Cerebellum (tissue), 4 donors: ENCODE measurements at places on chromosomes 5 and 9. TPM values are rescaled to one million over a fixed set of nuclear protein-coding genes. Genes with fewer than 3 reads are reported as not detected.

Gene PCDHGA10
- total RNA-seq, result 21.4 TPM

Gene LCNL1
- total RNA-seq, result 0.82 TPM

Gene CARD9
- 1.9 TPM for total RNA-seq

Gene ELOVL7
- total RNA-seq, result 9.2 TPM

Gene IRX2
- 17.6 TPM for total RNA-seq

Gene CARTPT
- not detected for total RNA-seq

Gene CTXN3
- total RNA-seq, result 2.8 TPM

Gene SLC23A1
- not detected for total RNA-seq

Gene CCL19
- not detected for total RNA-seq

Gene BTNL9
- 4.1 TPM for total RNA-seq

Gene ASPN
- 2.9 TPM for total RNA-seq

Gene GBA2
- 56.0 TPM for total RNA-seq

Gene MEIKIN
- not detected for total RNA-seq

Gene SHC3
- total RNA-seq, result 28.3 TPM

Gene CDKN2B
- total RNA-seq, result 0.09 TPM

Gene PPP2CA
- total RNA-seq, result 98.4 TPM

Gene CD180
- total RNA-seq, result 0.64 TPM

Gene LRRC19
- not detected for total RNA-seq

Gene PPIC
- 4.7 TPM for total RNA-seq

Gene PRSS3
- total RNA-seq, result 5.2 TPM

Gene PROB1
- 1.1 TPM for total RNA-seq

Gene ECM2
- total RNA-seq, result 10.1 TPM

Gene BASP1
- 210 TPM for total RNA-seq

Gene OR1L8
- 0.36 TPM for total RNA-seq

Gene ASS1
- 37.8 TPM for total RNA-seq

Gene PALM2AKAP2
- total RNA-seq, result 4.5 TPM

Gene NAIP
- total RNA-seq, result 90.8 TPM

Gene SLC28A3
- total RNA-seq, result 0.09 TPM

Gene RNF180
- 55.3 TPM for total RNA-seq

Gene ZNF454
- 13.9 TPM for total RNA-seq

Gene FOXD4L6
- 0.36 TPM for total RNA-seq

Gene SPATA9
- 0.82 TPM for total RNA-seq
